ENCODE measurements at places on chromosomes 12 and 14. TPM values are rescaled to one million over a fixed set of nuclear protein-coding genes. Genes with fewer than 3 reads are reported as not detected.

Gene NFE2
- 2.5 TPM for total RNA-seq

Gene OTOGL
- total RNA-seq: not detected

Gene TOGARAM1
- 6.3 TPM for total RNA-seq

Gene MMP14
- 79.9 TPM for total RNA-seq

Gene GPR132
- total RNA-seq: not detected

Gene SERPINA9
- total RNA-seq: not detected

Gene MAP4K5
- 36.4 TPM for total RNA-seq

Gene SLC25A47
- not detected for total RNA-seq

Gene AQP2
- not detected for total RNA-seq

Gene CFAP251
- 1.4 TPM for total RNA-seq

Gene SIX4
- 7.5 TPM for total RNA-seq

Gene REP15
- 2.4 TPM for total RNA-seq

Gene ANKS1B
- not detected for total RNA-seq

Gene SLC5A8
- total RNA-seq: not detected

Gene DTX1
- total RNA-seq: 3.5 TPM

Gene KRT6C
- total RNA-seq: not detected

Gene SCNN1A
- total RNA-seq: 1.0 TPM

Gene MSI1
- 0.19 TPM for total RNA-seq

Gene LALBA
- not detected for total RNA-seq

Gene OTX2
- total RNA-seq: not detected

Gene PLCZ1
- 0.05 TPM for total RNA-seq

Gene GDF3
- total RNA-seq: not detected

Gene SIX1
- 7.7 TPM for total RNA-seq

Gene HOXC12
- 2.8 TPM for total RNA-seq

Gene RERG
- total RNA-seq: 0.05 TPM

Gene ESR2
- 0.15 TPM for total RNA-seq

Gene STAC3
- 1.1 TPM for total RNA-seq

Gene RFLNA
- total RNA-seq: not detected

Gene GPX2
- total RNA-seq: not detected

Gene GLT8D2
- 2.2 TPM for total RNA-seq

Gene LRCOL1
- 0.19 TPM for total RNA-seq

Gene NRXN3
- 0.21 TPM for total RNA-seq

Gene NELL2
- total RNA-seq: 4.5 TPM

Gene APOF
- total RNA-seq: not detected

Gene ZNF10
- total RNA-seq: 1.2 TPM

Gene DDX54
- 107 TPM for total RNA-seq

Gene ZBTB1
- total RNA-seq: 18.9 TPM

Gene NT5DC3
- 16.4 TPM for total RNA-seq

Gene TRMT61A
- total RNA-seq: 24.2 TPM

Gene STON2
- total RNA-seq: 0.11 TPM

Gene OAS1
- total RNA-seq: 10.7 TPM

Gene TUNAR
- total RNA-seq: not detected

Gene CPM
- 1.5 TPM for total RNA-seq

Gene MMP19
- 3.9 TPM for total RNA-seq

Gene CIROP
- total RNA-seq: not detected

Gene PFDN5
- total RNA-seq: 589 TPM

Gene HOXC10
- total RNA-seq: 15.5 TPM

Gene PLEKHH1
- total RNA-seq: 11.1 TPM

Gene GNB3
- total RNA-seq: 0.60 TPM

Gene FCF1
- total RNA-seq: 20.5 TPM

Gene KRT4
- not detected for total RNA-seq

Gene TTC9
- not detected for total RNA-seq

Gene SPSB2
- total RNA-seq: 18.4 TPM

Measured in A375 (cell line).